IMR-90 (cell line): ENCODE measurements at places on chromosomes 5 and 9. TPM values are rescaled to one million over a fixed set of nuclear protein-coding genes. Genes with fewer than 3 reads are reported as not detected.

The CDH12 gene
- not detected in 2 replicates for total RNA-seq

DNA sequence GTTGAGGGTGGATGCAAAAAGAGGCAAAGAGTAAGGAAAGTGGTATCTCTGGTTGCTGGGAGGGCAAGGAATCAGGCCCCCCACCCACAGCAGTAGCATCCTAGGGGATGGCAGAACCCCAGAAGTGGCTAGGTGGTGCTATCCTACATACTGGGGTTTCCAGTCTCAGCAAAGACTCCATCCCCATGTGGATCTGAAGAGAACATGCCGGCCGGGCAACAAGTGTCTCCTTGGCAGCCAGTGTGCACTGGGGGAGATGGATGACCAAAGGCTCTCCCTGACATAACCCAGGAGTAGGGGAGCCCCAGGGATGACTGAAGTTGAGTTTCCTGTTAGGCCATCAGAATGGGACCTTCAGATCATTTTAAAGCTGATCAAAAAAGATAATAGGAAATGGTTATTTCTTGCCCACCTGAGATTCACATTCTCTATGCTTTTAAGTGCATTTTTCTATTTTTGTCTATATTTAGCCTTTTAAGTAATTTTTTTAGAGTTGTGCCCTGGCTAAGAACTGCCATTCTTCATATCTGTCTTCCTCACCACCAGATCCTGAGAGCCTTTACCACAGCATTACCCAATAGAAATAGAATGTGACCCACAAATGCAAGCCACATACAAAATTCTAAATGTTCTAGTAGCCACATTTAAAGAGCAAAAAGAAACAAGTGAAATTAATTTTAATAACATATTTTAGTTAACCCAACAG lies 78.7 kb upstream of the SMIM23 start:
- no peak for DNase-seq

- DNase-seq, result peak; percentile 11
Observed at GRCh38 chr9:132878695-132879456, at the start of gene SPACA9. SPACA9 (plus strand) TSS chr9:132878898; CDS start chr9:132883948, 5,050 bp downstream.

The SLC1A3 gene
- total RNA-seq, result 0.56 and 1.3 TPM in 2 replicates

The CLIC3 gene
- 0.18 and 0.28 TPM in 2 replicates for total RNA-seq

- DNase-seq, result no peak
Observed at GRCh38 chr9:5492965-5493678, 17.2 kb upstream of the PDCD1LG2 start.

- no peak for DNase-seq
Observed at GRCh38 chr5:175538576-175538975, 60.2 kb downstream of the SFXN1 start.

GRCh38 chr5:41797662-41798061 lies 72.6 kb downstream of the OXCT1 start:
- no peak for DNase-seq

- peak; percentile 77 for DNase-seq
Observed at GRCh38 chr5:153543288-153543687, 52.8 kb downstream of the GRIA1 start.

DNA sequence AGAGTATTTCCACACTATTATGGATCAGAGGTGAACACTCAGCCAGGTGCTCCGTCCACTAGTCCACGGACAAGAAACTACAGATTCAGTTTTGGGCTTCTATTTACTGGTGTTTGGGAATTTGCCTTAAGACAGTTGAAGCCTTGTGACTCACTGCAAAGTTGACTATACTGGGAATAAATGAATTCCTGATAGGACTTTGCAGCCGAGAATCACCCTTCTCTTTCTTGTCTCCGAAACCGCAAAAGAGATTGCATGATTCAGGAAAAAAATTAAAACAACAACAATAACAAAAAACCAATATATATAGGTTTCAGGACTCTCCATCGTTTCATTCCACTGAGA lies 716 bp downstream of the TMEM171 start:
- DNase-seq, result peak; percentile 47

GRCh38 chr9:133664173-133665050 lies 28.2 kb downstream of the DBH start:
- no peak for DNase-seq

The LHX3 gene
- not detected in 2 replicates for total RNA-seq

GRCh38 chr5:164097749-164098148 lies 592.3 kb downstream of the MAT2B start:
- DNase-seq, result peak; percentile 29

GRCh38 chr5:84632418-84632817 lies 247.7 kb upstream of the EDIL3 start:
- no peak for DNase-seq

The IL31RA gene
- total RNA-seq, result 0.56 and 0.90 TPM in 2 replicates

The RANBP3L gene
- total RNA-seq, result not detected in 2 replicates

DNA sequence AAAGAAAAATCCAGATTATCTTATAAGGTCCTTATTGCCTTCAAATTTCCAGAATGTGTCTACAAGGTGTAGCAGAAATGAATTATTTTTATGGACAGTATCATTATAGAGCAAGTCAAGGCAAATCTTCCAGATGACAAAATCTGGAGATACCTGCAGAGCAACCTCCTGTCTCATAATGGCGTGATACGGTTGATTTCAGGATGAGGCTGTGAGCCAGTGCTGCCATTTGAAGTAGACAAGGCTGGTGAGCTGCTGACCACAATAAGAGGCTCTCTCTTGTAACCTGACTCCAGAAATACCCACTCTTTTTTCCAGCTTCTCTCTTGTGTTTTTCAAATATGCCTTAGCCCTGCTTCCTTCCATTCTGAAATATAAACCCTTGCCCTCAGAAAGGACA lies 108.2 kb downstream of the HTR1A start:
- no peak for DNase-seq

The SH3TC2 gene
- 7.8 and 7.9 TPM in 2 replicates for total RNA-seq

The NEUROG1 gene
- total RNA-seq, result not detected in 2 replicates

GRCh38 chr5:8827696-8828095 lies 718.2 kb downstream of the SEMA5A start:
- peak; percentile 57 for DNase-seq

The PCDHB3 gene
- total RNA-seq, result under 0.01 and 0.18 TPM in 2 replicates

DNA sequence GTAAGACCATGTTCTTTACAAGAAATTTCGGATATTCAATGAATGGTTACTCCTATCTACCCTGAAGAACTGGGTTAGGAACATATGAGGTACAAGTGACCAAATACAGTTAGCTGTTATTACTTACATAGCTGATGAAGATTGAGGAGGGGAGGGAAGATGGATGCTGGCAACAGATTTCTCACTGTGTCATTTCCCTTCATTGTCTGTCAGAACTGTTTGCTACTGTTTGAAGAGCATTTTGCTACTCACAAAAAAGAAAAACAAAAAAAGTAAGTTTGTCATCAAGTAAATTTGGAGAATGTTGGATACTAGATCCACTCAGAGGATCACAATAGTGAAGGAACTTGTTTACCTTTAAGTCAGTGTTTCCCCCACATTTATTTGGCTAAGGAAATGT lies 53.7 kb downstream of the ENC1 start:
- DNase-seq, result no peak

DNA sequence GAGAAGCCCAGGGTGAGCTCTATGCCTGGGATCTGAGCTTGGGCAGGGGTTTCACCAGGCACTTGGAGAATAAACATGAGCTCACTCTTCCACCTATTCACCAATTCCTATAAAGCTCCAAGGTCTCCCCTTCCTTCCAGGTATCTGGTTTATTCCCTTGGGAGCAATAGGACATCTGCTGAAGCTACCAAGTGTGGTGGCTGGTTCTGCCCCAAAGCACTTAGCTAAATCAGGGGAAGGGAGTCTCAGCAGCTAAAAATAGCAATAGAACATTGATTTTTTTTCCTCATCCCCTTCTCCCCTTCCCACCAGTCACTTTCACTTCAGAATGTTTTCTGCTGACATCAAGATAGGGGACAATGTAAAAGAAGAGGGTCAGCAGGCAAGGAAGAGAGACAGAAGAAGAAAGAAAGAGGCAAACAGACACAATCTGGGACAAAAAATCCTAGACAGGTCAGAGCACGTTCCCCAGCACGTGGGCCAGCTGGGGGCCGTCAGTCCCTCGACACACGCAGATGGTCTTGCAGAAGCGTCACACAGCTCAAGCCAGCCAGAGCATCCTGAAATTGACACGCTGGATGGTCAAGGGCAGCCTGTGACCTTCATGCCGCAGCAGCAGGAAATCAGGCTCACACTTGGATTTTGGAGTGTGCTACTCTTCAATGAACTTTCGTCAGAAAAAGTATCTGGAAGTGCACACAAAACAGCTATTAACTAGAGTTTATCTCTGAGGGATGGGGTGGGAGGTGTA lies 176.0 kb downstream of the ZNF608 start:
- no peak for DNase-seq

DNA sequence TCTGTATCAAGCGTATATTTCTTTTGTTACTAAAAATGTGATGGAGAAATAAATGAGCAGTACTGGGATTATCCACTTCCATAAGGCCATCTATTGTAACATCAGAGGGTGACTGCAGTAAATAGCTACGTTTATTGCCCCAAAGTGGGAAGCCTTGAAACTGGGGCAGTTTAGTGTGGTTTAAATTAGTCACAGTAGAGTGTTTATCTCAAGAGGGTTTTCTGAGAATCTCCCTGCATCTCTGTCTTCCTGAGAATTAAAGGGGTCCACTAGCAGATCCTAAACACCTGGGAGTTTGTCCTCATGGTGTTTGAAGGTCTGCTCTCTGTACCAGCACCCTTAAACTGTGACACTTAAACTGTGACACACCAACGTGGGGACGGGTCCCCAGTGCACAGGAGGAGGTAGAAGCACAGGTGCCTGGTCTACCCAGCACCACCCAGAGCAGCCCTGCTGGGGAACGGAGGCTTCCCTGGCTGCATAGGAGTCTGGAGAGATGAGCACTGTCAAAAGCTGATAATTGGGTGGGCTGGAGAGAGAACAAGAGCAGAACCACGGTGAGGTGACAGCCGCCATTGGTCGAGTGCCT lies 25.2 kb downstream of the PRRC2B start:
- DNase-seq, result peak; percentile 66

- peak; percentile 43 for DNase-seq
Observed at GRCh38 chr9:97529363-97530076, 28.1 kb downstream of the TMOD1 start.

DNA sequence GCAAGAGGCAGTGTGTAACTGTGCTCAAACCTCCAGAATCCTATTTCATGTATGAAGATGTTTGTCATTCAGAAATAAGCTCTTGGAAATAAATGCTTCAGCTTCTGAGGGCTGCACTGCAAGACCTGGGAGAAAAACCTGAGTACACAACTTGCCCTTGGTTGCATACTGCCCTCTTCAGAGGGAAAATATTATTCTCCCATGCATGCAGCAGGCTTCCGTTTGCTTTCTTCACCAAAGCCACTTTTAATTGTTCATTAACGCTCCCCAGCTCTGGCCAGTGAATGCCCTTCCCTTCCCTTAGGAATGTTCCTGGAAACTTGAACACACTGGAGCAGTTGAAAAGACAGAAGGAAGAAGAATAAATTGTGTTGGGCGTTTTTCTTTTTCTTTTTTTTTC lies 2.5 kb upstream of the WHRN start:
- peak; percentile 16 for DNase-seq

DNA sequence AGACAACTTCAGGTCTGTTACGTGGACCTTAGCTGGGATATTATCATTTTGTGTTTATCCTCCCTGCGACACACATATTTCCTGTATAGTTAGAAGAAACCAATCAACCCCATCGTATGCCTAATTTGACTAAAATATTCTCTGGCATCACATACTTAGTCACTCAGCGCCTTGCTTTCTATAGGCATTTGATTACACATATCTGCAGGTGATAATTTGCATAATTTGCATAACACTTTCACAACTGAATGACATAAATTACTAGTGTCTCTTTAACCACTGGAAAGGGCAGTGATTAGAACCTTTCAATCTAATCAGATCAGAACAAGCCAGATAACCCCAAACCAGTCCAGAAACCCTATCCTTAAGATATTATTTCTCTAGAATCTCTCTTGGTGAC lies 390.2 kb downstream of the TLR4 start:
- DNase-seq, result no peak

GRCh38 chr9:102499468-102499867 lies 495.7 kb upstream of the CYLC2 start:
- DNase-seq, result no peak

The TRPM3 gene
- not detected in 2 replicates for total RNA-seq

- no peak for DNase-seq
Observed at GRCh38 chr9:99998266-99998665, 91.8 kb downstream of the STX17 start.

- DNase-seq, result no peak
Observed at GRCh38 chr9:36056896-36057295, 20.2 kb downstream of the RECK start.

The LEAP2 gene
- total RNA-seq, result under 0.01 TPM in 2 replicates

GRCh38 chr9:113919382-113919781 lies 43.3 kb downstream of the ZNF618 start:
- DNase-seq, result no peak

DNA sequence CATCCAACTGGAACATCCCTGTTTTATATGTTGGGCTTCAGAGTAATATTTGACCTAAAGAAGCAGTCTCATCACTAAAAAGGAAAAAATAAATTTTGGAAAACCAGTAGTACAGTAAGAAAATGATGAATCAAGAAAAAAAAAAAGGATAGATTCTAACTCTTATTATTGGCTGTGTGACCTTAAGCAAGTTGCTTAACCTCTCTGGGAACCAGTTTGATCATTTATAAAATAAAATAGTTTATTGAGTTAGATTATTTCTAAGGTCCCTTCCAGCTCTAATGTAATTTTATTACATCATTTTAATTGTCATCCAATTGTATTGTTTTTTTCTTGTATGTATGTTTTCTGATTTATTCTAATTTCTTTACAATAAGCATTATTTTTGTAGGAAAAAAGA lies 127.0 kb downstream of the PRELID2 start:
- no peak for DNase-seq

DNA sequence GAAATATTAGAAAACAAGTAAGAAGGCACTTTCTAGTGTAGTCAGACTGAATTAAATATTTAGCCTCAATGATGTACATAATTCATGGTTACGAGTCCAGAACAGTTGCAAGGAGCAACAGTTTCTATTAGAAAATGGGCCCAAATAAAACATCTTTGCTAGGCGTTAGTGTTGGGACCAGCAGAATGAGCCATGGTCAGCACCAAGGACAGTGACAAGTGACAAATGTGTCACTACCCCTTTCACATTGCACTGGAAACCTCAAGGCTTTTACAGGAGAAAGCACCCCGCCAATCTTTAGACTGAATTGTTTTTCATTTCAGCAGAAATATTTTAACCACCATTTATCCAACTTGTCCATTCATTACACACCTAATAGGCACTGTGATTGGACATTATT lies 301.3 kb upstream of the ADCY2 start:
- no peak for DNase-seq

DNA sequence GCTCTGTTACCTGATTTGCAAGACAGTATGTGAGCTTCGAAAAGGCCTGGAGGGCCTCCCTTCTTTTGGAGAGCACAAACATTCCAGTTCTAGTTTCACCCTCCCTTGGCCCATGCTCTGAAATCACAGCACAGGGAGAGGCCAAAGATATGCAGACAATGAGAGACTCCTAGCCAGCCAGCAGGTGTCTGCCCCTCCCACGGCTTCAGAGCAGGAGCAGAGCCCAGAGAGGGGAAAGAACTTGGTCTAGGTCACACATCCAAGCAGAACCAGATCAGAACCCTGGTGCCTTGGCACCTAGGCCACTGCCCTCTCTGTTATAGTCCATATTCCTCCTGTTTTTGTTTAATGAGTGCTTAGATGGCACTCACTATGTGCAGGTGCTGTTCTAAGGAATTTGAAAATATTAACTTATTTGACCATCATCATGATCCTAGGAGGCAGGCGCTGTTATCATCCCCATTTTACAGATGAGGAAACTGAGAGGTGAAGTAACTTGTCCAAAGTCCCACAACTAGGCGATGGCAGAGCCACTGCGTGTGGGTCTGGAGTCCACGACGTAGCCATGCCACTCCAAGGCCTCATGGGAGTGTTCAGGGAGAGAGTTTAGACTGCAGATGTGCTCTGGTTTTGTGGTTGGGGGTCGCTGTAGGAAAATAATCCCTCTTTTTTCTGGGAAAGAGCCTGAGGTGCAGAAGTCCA lies 27.2 kb downstream of the TMOD1 start:
- DNase-seq, result no peak

The SLC45A2 gene
- not detected in 2 replicates for total RNA-seq

The GPR151 gene
- not detected in 2 replicates for total RNA-seq
